ENCODE measurements at places on chromosomes 7 and 10.

GRCh38 chr10:58779594-58779993 lies 266.9 kb downstream of the BICC1 start:
- no peak for DNase-seq

DNA sequence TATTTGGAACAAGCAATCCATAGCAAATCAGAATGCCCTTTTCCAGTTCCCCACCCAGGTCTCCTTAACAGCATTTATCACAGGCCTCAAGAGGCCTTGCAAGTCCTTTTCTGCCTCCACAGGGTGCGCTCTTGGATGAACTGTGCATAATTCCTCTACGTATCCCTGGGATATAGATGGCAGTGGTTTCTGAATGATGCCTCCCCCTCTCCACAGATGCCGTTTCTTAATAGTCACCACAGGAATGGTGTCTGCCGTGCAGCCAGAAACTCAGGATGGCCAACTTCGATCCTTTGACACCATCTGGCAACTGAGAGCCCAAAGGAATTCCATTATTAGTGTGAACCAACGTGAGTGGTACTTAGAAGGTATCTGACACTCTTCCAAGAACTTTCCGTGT lies 43.1 kb downstream of the JAZF1 start:
- no peak for DNase-seq

DNA sequence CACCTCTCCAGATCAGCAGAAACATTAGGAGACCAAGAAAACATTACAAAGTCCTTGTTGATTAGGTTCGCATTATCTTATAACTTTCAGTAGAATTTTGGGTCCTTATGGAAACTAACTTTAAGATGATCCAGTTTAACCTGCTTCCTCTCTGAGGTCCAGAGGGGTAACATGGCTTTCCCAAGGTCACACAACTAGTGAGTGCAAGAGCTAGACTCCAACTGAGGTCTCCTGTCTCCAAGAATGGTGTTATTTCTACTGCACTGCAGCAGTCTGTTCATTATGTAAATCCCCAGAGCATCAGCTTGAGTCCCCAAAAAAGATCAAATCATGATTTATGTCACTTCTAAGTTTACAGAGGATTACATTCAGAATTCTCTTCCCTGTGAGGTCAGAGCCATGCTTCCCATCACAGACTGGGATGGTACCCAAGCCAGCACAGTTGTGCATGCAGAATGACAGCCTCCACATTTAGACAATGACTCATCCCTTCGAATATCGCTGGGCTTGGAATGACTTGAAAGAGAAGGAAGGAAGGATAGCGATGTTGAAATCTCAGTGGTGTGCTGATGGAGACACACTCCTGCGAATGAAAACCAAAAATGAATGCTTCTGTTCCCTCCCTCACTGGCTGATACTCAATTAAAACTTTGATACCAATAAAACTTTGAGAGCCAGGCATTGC lies 163.1 kb upstream of the PLXNA4 start:
- no peak for DNase-seq

GRCh38 chr10:129210876-129211275 lies 256.2 kb upstream of the MGMT start:
- no peak for DNase-seq

- DNase-seq = no peak
Observed at GRCh38 chr7:100570954-100571828, 2.5 kb downstream of the SAP25 start.
